ENCODE measurements at places on chromosomes 7 and 10. TPM values are rescaled to one million over a fixed set of nuclear protein-coding genes. Genes with fewer than 3 reads are reported as not detected.

UBE3C gene
- 61.3 TPM for total RNA-seq

AGAP5 gene
- 4.0 TPM for total RNA-seq

NAT16 gene
- total RNA-seq: not detected

CUL2 gene
- total RNA-seq: 30.6 TPM

IQUB gene
- 0.43 TPM for total RNA-seq

CPED1 gene
- 40.5 TPM for total RNA-seq

LIPN gene
- not detected for total RNA-seq

GDF2 gene
- not detected for total RNA-seq

NODAL gene
- not detected for total RNA-seq

PRF1 gene
- total RNA-seq: under 0.01 TPM

ZSCAN25 gene
- 11.5 TPM for total RNA-seq
